Naive B cell (primary cell): ENCODE measurements at places on chromosomes 6 and 20.

- no peak for DNase-seq
These were observed 171.3 kb upstream of the HS3ST5 start for GRCh38 chr6:114514170-114514569.

DNA sequence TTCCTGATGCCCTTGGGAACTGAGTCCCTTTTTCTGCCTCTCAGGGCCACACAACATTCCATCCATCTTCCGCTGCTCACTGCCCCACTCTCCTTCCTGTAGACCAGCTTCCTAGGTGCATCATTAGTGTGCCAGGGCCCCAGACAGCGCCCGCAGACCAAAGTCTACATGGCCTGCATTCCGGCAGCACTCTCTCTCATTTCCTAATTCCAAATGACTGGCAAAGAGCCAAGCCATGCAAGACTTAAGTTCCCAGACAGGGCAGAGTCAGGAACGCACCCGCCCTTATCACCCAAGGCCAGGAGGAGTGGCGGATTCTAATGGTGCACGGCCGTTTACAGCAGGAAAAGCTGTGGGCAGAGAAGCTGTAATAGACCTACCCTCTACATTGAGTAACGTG is 159.8 kb upstream of the ARID1B start:
- no peak for DNase-seq

DNA sequence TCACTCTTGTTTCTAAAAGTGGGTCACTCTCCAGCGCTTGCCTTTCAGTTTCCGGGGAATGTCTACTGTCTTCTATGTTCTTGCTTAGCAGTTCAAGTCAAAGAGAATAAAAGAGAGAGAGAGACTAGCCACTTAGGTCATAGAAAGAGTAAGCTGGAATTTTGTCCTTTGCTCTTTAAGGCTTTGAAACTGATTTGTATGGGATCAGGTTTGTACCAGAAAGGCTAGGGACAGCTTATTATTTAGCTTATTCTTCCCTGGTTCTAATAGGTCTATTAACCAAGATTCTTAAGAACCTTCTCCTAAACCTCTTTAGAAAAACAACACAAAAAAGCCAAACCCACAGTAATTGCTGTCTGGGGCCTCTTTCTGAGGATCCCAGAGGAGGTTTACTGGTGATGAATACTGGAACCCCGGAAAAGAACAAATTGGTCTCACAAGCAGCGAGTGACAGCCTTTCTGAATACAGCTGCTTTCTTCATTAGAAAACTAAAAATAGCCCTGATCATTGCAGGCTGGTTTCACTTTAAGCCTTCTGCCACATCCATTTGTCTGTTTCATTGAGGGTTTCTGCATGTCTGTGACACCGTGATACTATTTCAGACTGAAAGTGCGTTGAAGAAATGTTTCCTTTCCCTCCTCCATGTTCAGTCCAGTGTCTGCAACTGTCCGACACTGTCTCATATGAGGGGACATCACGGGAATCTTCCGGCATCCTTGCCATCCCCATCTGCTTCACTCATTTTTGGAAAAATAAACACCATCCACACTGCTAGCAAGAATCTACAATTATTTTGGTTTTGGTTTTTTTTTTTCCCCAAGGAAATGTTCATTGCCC is 75.1 kb upstream of the ATXN1 start:
- DNase-seq = no peak

DNA sequence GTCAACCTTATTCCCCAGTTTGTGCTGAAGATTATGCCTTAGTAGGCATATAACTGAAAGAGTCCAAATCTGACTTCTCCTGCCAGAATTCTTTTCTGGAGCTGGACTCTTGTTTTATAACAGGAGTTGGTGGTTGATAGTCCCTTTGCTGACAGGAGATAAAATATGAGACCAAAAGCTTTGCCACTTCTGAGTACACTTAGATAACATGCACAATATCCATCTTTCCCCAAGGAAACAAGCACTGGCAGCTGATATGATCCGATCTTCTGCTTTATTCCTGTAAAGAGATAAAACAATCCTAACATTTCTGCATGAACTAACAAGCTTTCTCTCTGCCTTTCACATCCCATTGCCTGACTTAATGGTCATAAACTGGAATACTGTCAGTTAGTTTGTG is 1265.4 kb upstream of the ADGRB3 start:
- DNase-seq = no peak

GRCh38 chr20:29742699-29743100 is 1514.8 kb upstream of the DEFB115 start:
- no peak for DNase-seq

DNA sequence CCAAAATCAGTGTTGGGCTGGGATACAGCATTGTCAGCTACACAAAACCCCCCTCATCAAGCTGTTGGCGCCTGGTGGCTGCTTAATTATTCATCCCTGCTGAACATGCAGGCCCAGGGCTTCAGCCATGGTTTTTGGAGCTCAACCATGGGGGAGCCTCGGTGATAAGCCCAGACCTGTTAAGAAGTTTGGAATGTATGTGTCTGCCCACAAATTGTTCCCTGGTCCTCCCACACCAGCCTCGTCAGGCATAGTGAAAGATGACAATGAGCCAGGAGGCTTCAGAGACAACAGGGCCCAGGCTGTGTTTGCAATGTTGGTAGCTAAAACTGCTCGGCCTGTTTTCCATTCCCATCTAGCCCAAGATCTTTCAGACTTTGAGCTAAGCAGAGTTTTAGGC is 34.8 kb upstream of the SIRPA start:
- no peak for DNase-seq

- DNase-seq = no peak
These were observed 18.9 kb upstream of the MTHFD1L start for GRCh38 chr6:150846641-150847040.

DNA sequence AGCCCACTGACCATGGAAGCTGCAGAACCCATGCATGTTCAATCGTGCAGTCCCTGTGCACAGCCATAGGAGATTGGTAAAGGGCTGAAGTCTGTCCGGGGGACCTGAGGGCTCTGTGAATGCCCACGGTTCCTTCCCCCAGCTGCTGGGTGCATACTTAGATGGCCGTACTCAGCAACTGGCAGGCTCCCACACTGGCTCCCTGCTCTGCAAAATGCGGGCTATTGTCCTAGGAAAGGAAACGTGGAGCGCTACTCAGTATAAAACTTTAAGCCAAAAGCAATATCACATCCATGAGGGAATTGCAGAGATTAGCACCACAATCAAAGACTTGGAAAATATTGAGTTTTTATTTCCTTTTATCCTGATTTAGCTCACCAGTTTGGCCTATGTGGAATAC is 202.0 kb downstream of the WDR27 start:
- no peak for DNase-seq

DNA sequence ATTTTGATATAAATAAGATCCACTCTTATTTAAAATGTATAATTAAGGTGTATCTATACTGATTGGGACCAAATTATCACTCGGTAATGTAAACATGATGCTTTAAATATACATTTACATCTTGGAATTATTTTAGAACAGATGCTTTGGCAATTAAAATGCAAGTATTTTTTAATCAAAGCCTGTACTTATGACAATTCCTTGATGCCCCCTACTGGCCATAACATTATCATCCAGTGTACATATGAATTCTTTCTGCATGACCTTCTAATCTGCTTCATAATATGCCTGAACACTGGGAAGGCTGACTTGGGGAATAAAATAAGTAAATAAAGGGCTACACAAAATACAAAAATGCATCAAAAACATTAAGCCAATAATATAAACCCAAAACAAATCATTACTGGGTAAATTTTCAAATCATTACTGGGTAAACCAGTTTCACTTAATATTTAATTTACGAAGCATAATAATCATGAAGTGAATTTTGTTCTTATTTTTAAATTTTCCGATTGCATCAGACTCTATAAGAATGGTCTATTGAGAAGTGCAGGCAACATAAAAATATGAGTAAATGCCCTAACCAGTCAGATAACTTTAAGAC is 65.1 kb downstream of the CGA start:
- peak; percentile 7 for DNase-seq

- DNase-seq = no peak
These were observed 21.2 kb upstream of the PYGB start for GRCh38 chr20:25226433-25227316.

DNA sequence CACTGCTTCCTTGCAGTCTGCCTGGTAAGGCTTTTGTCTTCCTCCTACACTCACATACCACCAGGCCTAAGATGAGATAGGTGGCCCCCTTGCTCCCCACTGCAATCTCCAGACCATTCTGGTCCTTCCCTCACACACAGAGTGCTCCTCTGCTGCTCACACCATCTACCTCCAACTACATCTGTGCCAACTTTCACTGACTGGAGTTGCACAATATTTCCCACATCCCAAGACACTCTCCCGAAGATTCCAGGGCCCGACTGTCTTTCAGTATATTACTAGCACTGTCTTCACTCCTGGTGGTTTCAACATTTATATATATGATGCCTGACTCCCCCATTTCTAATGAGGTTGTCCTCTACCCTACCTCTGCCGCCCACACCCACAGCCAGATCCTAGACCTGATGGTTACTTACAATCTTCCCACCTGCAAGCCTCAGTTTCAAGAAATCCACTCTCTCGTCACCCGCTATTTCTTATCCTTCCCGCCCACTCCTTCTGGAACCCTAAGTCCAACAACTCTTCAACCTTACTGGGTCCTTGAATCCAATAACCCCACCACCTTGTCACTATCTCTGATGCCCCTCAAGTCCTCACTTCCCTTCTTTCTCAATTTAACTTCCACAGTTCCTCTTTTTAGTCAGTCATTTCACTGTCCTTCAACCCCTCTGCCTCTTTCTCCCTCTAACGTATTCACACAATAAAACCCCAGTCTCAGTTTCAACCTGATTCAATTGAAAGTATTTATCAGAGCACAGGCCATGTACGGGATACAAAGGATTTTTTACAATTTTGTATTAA is 21.6 kb downstream of the RALGAPA2 start:
- peak; percentile 3 for DNase-seq

DNA sequence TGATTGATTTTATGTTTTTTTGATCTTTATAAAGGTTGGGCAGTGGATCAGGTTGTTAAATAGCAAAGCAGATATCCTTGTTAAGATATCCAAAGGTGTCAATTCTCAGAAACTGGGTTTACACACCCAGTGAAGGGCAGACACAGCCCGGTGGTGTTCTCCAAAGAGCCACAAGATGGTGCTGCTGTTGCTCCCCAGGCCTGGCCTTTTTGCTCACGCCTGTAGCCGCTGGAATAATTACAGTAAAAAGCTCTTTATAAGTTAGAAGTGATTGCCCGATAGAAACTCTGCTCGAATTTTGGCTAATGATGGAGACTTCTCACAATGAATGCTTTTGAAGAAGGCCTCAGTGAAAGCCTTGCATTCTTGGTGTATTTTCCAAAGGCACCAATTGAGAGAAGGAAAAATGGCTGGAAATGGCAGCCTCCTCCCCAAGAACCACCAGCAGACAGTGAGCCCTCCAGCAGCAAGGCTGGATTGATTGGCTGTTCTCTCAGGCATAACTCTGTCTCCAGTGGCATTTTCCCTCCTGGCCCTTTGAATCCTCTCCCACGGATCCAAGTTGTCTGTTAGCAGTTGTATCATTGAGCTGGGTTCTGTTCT is 120.5 kb upstream of the CHD6 start:
- peak; percentile 5 for DNase-seq

DNA sequence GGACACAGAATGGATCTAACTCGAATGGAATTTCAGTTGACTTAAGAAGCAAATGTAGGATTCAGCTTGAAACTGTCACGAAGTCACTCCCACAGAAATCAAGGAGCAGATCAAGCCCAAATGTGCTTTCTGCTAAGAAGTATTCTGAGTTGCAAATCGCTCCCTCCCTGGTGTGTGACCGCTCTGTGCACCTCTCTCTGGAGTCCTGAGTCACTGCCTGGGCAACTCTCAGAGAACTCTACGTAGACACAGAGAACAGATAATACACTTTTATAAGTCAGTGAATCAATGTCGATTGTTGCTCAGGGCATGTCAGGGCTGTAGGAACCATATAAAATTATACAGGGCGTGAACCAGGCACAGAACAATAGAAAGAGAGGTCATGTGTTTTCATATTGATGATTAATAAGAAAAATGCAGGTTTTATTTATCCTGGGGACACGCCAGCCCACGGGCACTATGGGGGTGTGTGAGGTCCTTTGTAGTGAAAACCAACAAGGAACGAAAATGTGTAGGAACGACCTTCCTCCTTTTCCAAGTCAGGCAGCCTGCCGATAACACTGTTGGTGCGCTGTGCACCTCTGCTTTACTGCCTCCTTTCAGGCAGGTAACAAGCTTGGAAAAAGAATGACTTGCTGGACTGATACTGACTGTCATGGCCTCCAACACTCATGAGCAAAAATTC is 248.1 kb upstream of the FOXQ1 start:
- no peak for DNase-seq

- no peak for DNase-seq
These were observed 133.6 kb upstream of the NOX3 start for GRCh38 chr6:155589190-155589589.

DNA sequence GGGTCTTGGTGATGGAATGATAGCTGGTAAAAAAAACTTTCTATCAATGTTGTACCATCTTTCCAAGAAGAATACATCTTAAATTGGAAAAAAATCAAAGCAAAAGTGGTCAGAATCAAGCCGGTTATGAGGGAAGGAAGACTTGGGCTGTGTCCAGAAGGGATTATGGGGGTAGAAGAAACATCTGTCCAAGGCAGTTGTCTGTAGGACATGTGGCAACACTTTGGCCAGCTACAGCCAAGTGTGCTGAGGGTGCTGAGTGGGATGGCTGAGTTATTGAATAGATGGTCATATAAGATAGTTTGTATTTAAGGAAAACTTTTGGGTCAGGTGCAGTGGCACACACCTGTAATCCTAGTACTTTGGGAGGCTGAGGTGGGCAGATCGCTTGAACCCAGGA is 38.4 kb downstream of the INSM1 start:
- no peak for DNase-seq

DNA sequence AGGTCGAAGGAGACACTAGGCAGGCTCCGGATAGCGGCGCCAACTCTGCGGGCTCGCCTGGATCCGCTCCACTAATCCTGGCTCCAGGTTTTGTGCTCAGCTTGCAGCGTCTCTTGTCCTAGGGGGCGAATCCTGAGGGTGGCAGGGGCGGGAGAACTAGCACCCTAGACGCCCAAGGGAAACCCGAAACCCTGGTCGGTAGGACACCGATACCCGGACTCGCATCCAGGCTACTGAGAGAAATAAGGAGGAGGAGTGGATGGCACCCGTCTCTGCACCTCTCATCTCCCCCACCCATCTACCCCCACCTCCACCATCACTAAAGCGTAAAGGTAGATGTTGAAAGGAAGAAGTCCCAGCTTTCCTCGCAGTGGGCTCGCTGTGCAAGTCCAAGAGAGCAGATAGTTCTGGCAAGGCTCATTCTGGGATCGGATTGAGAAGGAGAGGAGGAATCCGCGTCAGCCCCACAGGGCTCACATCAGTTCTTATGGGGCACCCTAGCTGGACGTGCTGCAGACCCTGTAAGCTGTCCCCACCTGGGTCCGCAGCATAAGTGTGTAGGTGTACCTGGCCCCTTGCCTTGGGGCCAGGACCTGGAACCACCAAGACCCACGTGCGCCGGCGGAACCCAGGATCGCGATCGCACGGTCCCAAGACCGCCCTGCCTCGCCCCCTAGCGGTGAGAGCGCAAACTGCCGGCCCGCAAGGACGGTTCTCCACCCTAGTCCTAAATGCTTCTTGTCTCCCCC is 6.9 kb downstream of the SLC32A1 start:
- DNase-seq = peak; percentile 51

- no peak for DNase-seq
These were observed 66.6 kb downstream of the IPCEF1 start for GRCh38 chr6:154289818-154290508.
